ENCODE measurements at places on chromosomes 1 and 21.

DNA sequence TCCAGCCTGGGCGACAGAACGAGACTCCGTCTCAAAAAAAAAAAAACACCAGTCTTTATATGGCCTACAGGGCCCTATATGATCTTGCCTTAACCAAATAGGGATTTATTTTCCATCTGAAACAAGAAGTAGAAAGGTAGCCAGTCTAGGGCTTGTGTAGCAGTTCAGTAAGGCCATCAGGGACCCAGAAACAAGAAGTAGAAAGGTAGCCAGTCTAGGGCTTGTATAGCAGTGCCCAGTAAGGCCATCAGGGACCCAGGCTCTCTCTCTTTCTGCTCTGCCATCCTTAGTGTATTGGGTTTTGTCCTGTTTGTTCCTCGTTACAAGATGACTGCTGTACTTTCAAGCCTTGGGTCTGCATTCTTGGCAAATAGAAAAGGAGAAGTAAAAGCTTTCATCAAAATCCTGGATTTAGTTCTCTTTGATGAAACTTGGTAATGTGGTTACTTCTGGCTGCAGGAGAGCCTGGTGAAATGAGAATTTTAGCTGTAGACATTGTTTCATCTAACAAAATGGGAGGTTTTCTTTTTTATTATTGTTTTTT lies 46.1 kb downstream of the PKN2 start:
- DNase-seq, result no peak

DNA sequence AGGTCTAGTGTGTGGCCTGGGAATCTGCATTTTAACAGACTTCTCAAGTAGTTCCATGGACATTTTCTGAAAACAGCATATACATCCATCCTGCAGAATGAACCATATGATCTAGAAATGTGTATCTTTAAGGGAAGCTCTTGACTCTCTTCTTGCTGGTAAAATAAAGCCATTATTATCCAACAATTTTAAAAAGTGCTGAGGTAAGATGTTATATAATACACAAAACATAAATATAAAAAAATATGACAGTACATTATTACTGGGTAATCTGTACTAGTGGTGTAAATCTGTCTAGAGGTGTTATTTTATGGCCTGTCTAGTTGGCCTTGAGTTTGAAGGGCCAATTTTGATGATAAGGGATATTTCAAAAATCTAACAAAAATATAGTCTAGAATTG lies 201.2 kb downstream of the HMCN1 start:
- no peak for DNase-seq

GRCh38 chr1:25063591-25064416 lies 133.7 kb upstream of the RUNX3 start:
- DNase-seq, result no peak

DNA sequence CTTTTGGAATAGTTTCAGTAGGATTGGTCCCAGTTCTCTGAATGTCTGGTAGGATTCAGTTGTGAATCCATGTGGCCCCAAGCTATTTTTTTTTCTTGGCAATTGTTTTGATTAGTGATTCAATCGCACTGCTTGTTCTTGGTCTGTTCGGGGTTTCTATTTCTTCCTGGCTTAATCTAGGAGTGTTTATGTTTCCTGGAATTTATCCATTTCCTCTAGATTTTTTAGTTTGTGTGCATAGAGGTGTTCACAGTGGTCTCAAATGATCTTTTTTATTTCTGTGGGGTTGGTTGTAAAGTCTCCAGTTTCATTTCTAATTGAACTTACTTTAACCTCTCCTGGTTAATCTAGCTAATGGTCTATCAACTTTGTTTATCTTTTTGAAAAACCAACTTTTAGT lies 117.6 kb downstream of the NME7 start:
- no peak for DNase-seq

DNA sequence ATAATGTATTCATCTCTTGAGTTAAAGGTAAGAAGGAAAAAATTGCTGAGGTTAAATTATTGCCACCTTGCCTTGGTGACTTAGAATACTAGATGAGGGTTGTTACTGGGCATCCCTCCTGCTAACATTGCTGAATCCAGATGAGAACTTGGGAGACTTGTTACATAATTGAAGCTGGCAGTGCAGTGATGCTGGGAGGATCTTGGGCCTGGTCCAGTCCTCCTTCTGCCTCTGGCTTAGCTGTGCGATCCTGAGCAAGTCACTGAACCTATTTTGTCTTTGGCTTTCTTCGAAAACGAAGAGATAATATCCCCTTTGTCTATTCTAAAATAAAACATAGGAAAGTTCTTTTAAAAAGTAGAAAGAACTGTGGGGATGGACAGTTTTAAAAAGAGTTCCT lies 244.9 kb upstream of the NRIP1 start:
- DNase-seq, result no peak

GRCh38 chr21:42849759-42850412 lies 29.5 kb downstream of the WDR4 start:
- no peak for DNase-seq

GRCh38 chr1:179831225-179831624 lies 46.4 kb downstream of the TOR1AIP2 start:
- no peak for DNase-seq
